ENCODE measurements at places on chromosomes 6 and 20. TPM values are rescaled to one million over a fixed set of nuclear protein-coding genes. Genes with fewer than 3 reads are reported as not detected.

DNA sequence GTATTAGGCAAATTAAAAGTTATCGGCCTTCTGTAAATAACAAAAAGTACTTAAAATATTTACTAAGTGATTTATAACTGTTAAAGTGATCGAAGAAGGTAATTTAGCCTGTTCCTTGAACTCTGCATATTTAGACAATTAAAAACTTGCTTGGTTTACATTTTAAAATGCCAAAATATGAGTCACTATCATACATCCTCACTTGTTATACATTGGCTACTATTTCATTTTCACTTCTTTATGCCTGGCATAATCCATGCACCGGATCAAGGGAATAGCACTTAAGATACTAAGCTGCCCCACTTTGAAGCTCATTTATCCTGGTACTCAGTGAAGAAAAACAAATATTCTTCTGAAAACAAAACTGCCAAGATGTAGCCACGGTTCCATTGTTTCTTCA, 344.6 kb downstream of the UBE3D start:
- DNase-seq, result no peak

DNA sequence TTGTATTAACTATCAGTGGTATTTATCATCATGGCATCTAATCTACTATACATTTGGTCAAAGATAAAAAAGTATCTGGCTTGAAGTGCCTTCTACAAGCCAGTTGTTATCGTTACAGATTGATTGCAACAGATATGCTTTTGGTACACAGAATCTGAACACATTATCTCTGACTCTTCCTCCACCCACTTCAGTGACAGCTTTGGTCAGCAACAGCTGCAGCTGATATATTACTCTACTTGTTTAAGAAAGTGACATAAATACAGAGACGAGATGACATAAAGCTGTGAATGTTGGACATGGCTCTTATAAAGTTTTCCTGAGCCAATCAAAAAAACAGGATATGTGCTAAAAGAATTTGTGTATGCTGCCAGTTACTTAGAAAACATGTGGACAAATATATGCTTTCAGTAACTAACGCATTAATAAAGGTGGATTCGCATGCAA, 77.6 kb downstream of the HIVEP2 start:
- DNase-seq, result no peak

RSPO3 gene
- total RNA-seq, result 0.62 TPM

DNA sequence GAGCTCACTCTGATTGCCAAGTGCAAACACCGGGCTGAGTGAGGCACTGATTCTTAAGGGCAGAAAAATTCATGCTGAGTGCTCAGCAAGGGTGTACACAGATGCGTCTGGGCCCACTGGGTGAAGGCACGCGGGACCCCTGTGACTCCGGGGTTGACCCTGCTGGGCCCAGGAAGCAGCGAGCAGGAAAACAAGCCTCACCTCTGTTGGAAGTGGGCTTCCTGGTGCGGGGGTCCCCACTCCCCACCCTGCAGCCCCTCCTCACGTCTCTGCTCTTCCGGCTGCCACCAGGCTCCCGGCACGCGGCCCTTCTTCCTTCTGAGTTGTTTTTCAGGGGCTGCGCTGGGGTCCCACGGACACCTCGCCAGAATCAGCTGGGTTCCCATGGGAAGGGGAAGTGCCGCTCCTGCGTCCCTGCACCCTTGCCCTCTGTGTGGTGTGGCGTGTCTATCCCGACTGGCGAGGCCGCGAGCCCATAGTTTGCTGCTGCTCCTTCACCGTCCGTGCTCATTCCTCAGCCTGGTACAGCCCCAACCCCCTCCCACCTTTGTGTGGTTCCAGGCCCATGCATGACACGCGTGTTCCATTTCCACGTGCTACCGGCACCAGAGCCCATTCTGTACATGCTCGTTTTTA, 80.6 kb upstream of the BHLHE23 start:
- DNase-seq, result no peak

PGC gene
- not detected for total RNA-seq

DNA sequence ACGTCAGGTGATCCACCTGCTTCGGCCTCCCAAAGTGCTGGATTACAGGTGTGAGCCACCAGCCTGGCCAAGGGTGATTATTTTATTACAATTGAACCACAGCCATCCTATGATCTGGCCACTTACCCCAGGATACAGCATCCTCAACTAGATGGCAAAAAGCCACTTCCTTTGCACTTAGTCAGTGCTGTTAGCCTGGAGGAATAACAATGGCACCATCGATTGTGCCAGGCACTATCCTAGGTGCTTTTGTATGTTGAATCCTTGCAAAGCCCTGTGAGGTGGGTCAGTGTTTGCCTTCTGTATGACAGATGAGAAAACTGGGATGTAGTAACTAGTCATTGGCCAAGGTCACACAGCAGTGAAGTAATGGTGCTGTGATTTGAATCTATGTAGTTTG, 11.2 kb upstream of the TTPAL start:
- DNase-seq, result no peak

DNA sequence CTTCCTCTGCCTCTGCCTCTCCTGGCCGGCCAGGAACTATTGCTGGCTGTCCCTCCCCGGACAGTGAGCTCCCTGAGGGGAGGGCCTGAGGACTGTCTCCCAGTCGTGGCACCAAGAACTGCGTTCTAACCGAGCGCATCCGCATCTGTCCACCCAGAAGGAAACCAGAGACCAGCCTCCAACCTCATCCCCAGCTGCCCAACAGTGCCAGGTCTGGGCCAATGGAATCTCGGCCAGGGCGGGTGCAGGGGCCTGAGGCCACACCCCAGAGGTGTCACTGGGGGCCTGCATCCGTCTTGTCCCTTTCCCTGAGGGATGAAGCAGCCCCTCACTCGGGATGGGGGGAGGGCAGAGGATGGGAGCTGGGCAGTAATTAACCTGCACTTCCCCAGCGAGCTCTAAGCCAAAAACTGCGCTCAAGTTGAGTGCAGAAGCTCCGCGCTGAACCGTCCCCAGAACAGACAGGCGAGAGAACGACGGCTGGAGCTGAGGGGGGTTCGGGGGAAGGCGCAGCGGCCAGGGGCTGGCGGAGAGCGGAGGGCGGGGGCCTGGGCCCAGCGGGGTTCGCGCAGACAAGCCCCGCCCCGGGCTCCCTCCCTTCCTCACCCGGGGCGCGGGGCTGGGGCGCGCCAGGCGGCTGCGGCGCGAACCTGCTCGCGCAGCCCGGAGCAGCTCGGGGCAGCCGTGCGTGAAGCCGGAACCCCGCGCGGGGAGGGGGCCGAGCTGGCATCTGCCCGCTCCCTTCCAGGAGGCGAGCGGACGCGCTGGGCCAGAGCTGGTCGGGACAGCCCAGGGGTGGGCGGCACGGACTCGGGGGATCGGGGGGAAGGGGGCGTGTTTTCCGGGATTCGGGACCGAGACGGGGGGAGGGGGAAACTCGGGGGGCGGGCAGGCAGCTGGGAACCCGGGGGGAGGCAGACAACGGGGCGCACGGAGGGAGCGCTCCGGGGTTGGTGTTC, 1.4 kb downstream of the TFEB start:
- DNase-seq, result peak; percentile 78

DNA sequence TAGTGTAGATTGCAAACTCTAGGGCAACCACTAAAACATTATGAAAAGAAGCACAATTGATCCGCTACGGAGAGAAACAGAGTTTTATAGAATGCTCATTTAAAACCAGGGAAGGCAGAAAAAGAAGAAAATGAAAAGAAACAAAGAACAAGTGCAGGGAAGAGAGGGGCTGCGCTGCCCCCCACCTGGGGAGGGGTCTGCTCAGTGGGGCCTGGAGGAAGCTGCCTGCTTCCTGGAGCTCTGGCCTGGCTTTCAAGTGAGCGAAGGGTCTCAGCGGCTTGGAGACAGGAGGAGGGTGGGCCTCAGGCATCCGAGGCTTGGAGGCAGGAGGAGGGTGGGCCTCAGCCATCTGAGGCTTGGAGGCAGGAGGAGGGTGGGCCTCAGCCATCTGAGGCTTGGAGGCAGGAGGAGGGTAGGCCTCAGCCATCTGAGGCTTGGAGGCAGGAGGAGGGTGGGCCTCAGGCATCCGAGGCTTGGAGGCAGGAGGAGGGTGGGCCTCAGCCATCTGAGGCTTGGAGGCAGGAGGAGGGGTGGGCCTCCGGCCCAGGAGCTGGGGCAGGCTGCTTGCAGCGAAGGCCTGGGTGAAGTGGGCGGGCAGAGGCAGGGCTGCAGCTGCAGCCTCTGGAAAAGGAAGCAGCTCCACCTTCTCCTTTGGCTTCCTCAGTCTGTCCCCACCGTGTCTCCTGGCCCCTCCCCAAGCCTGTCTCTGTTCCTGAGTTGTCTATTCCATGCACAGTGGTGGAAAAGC, 406.3 kb downstream of the TAF4 start:
- DNase-seq, result no peak

DNA sequence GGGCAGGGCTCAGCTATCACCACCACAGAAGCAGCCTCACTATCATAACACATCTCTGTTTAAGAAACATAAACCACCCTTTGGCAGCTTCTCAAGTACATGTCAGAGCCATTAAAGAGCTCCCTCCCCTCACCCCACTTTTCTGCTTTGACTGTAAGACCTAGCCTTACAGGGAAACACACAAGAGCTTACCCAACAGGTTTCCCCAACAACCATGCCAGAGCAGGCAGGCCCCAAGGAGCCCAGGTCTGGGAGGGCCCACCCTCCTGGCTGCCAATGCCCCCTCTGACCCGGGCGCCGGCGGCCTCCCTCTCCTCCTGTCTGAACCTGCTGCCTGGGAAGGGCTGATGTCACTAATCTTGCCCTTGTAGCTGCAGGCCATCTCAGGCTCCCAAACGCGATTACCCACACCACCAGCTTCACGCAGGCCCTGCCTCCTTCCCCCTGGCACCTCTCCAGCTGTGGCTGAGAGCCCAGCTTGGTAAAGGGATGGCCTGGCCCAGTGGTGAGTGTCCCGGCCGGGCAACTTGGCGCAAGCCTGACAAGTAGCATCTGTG, 402.0 kb downstream of the MAFB start:
- peak; percentile 86 for DNase-seq

TMEM181 gene
- total RNA-seq, result 8.3 TPM

DNA sequence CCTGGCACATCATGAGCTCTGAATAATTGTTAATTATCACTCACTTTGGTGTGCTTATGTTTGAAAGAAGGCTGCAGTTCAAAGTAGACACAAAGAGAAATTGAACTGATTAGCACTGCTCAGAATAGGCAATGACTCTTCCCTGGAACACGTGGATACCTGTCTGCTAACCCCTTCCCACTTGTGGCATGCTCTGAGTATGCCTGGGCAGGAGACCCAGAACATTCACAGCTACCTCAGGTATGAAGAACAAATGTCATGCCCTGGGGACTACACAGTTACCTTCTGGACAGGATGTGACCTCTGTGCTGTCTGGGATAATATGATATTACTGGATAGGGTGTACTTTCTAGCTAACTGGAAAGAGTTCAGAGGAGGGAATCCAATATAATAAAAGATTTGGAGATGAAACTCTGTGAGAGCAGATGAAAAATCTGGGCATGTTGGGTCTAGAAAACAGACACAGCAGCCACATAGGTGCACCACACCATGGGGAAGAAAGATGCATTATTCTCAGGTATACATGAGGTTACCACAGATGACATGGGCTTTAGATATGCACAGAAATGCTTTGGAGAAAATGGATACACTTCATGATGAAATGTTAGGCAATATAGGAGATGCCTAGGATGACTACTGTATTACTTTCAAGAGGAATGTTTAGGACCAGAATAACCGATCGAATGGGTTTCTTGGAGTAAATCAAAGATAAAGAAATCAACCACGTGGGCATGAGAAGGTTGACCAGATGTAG, 324.2 kb upstream of the PREP start:
- DNase-seq, result no peak

GRCh38 chr20:63694584-63695423, 1.6 kb upstream of the TNFRSF6B start:
- DNase-seq, result peak; percentile 21

PAK5 gene
- total RNA-seq, result not detected

C2 gene
- total RNA-seq, result 2.0 TPM

GRCh38 chr6:148175550-148176188, 167.0 kb upstream of the SASH1 start:
- no peak for DNase-seq

DNA sequence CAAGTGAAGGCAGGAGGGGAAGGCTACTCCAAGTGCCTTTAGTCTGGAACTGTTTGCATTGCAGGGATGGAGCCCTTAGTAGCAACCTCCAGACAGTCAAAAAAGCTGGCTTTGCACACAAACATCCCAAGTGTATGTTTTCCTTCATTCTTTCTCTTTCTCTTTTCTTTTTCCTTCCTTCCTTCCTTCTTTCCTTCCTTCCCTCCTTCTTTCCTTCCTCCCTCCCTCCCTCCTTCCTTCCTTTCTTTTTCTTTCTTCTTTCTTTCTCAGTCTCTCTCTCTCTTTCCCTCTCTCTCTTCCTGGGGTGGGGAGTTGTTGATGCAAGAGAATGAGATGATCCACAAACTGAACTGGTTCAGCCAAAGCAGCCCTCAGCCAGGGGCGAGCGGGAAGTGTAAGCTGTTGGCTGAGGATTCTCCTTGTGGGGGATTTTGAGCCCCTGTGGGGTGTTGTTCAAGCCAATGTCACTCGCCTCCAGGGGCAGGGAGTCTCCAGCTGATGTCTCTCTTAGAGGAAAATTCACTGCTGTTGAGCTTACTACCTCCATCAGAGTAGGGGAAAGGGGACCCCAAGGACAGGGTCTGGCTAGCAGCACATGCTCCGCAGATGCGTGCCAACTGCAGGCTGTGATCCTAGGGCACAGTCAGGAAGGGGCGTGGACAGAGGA, 11.7 kb downstream of the RSPO4 start:
- no peak for DNase-seq

SPDEF gene
- total RNA-seq, result 0.24 TPM

GRCh38 chr6:84428300-84428907, 201.0 kb upstream of the CEP162 start:
- DNase-seq, result no peak

- DNase-seq, result no peak
Measured at GRCh38 chr20:59697068-59697467, 92.7 kb downstream of the PHACTR3 start.

- DNase-seq, result no peak
Measured at GRCh38 chr20:13870170-13870748, 85.4 kb downstream of the NDUFAF5 start.

GRCh38 chr20:41406353-41406752, 39.7 kb upstream of the EMILIN3 start:
- no peak for DNase-seq

GRCh38 chr6:35247642-35248231, 11.8 kb upstream of the ZNF76 start:
- no peak for DNase-seq
